ENCODE measurements at places on chromosomes 2 and 18.

- DNase-seq = no peak
Measured at GRCh38 chr2:19872302-19872701, 29.5 kb downstream of the TTC32 start.

GRCh38 chr2:64942693-64943092, 46.5 kb upstream of the SLC1A4 start:
- DNase-seq = no peak

DNA sequence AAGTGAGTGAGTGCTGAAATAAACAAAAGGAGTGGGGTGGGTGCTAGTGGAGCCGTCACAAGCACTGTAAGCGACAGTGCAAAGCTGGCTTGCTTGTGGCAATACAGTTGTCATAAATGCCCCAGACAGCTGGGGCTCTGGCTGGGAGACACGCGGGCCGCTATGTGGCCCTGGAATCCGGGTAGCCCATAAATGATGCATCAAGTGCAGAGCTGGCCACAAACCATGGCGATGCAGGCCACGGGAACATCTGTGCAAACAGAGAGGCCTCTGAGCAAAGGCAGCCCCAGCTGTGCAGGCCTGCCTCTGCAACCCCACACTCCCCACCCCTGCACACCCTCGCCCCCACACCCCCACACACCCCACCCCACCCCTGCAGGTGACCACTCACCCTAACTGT, 349.2 kb upstream of the ID2 start:
- DNase-seq = no peak

- DNase-seq = no peak
Measured at GRCh38 chr2:236988690-236989624, 96.7 kb upstream of the COPS8 start.

GRCh38 chr18:34633368-34633767, 76.7 kb upstream of the DTNA start:
- DNase-seq = no peak

DNA sequence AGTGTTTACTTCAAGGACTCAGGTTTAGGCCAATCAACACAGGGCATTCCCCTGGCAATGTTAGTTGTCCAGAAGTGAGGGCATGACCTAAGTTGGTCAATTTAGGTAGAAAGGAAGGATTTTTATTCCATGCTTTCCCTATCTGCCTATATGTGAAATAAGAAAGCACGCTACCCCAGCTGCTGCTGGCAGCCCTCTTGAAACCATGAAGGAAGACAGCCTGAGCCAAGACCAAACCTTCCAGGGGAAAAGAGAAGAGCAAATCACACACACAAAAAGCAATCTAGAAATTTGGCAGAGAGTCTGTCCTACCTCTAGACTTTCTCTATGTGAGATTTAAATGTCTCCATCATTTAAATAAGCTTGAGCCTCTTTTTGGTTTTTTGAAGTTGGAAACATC, 387.6 kb downstream of the TNS1 start:
- no peak for DNase-seq

GRCh38 chr2:173984866-173985604, 19.9 kb upstream of the SP3 start:
- DNase-seq = no peak

DNA sequence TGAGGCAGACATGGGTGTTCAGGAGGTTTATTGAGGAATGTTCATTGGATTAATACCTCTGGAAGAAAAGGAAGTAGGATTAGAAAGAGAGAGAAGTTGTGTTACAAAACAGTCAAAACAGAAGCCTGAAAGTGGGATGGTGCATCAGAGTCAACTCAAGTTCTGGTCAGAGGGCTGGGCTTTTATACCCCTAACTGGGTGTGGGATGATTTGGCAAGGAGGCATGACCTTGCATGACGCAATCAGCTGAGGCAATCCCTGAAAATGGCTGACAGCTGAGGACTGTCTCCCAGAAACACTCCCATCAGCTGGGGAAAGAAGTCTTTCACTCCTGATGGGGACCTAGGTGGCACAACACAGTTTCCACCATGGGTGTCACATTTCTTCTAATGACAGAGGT, 818.2 kb downstream of the SATB2 start:
- no peak for DNase-seq
